ENCODE measurements at places on chromosomes 3 and 15.

DNA sequence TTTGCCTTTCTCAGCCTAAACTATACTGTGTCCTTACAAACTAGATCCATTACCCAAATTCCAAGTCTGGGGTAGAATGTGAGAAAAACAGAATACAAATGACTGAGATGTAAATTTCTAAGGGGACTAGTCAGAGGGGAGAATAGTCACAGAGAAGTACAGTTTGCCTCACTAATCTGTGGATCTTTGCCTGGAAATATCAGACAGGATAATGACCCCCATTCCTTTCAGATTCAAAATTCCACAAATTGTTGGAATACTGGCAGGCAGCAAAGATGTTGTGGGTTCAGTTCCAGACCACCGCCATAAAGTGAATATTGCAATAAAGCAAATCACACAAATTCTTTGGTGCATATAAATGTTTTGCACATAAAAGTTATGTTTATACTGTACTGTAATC lies 762.8 kb upstream of the NR2F2 start:
- DNase-seq: no peak

GRCh38 chr15:65292938-65293518 lies 2.8 kb upstream of the RNU5A-1 start:
- no peak for DNase-seq

DNA sequence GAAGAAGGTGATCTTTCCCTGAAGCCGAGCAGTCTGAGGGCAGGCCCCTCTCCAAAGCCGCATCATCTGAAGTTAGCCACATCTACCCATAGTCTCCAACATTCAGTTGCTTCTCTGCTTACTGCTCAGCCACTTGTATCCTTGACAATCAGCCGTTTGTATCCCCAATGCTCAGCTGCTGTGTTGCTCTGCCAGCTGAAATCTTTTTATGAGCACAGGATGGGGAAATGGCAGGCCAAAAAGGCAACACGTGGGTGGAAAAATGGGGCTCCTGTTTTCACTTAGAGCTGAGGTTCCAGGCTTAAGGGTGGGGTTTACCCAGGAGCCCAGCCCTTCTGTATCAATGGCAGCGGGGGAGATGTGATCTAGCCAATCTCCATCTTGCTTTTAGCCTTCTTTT lies 36.3 kb downstream of the METTL6 start:
- no peak for DNase-seq

- no peak for DNase-seq
These were observed 32.4 kb upstream of the RASGRF1 start for GRCh38 chr15:79122991-79123390.

- no peak for DNase-seq
These were observed 47.1 kb downstream of the USF3 start for GRCh38 chr3:113649174-113649845.

GRCh38 chr15:63638839-63639238 lies 41.7 kb downstream of the FBXL22 start:
- DNase-seq: no peak

- DNase-seq: no peak
These were observed 2.5 kb upstream of the CAPN3 start for GRCh38 chr15:42356851-42357250.

- no peak for DNase-seq
These were observed 1001.6 kb downstream of the ROBO2 start for GRCh38 chr3:78041486-78041885.

DNA sequence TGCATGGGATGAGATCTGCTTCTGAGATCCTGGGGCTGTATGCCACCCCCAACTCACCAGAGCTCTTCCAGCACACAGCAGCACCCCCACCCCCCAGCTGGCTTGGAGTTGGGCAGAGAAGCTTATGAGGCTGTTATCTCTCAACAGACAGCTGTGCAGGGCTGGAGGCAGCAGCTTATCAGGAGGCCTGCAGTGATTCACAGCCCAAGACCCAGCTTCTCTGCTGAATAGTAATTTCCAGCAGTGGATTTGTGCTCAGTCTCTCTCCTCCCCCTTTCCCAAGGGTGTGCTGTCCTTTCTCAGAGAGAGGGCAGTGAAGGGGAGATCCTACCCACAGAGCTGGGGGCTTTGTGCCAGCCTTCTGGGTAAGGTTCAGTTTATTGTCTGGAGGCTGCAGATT lies 2.1 kb downstream of the RPP25 start:
- DNase-seq: no peak

DNA sequence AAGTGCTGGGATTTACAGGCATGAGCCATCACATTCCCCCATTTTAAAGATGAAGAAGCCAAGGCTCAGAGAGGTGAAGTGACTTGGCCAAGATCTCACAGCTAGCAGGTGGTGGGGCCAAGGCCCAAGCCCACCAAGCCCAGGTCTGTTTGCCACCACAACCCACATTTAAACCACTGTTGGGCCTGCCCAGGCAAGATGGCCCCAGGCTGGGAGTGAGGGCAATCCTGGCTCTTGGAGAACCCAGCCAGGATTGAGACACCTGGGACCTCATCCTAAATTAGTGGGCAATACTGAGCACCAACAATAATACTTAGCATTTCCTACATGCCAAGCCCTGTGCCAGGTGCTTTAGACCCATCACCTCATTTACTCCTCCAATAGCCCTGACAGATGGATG lies 6.9 kb downstream of the IGDCC3 start:
- DNase-seq: no peak

GRCh38 chr3:150314248-150315004 lies 93.7 kb upstream of the TSC22D2 start:
- no peak for DNase-seq

DNA sequence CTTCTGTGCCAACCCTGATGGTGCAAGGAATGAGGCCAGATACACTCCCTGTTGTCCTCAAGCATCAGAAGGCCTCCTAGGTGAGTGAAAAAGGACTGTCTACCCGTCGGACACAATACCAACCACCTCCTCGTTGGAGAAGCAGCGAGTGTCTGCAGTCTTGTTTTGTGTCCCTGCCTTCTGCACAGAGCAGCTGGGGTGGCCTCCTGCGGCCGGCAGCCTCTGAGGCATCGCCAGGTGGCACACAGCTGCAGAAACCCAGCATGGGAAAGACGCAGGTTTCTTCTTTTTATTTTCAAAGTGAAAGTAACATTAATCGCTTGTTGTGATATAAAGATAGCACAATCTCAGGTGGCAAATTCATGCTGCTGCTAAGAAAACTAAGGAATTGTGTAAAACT lies 509.9 kb downstream of the OCA2 start:
- no peak for DNase-seq

GRCh38 chr3:42790714-42791229 lies 13.5 kb downstream of the HIGD1A start:
- no peak for DNase-seq

DNA sequence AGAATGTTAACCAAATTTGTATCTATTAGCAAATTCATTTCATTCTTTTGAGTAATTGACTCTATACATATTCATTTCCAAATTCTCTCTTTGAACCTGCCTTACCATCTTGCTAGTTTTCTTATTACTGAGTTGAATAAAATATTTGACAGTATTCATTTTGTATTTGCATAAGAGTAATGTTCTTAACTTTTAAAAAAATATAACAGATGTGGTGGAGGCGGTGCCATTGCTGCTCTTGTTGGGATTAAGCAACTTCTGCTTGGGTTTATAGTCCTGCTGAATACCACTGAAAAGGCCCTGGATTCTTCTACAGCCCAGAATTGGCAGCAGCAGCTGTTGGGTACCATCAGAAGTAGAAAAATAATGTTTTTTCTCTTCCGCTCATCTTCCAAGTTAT lies 148.9 kb upstream of the PEX5L start:
- no peak for DNase-seq

DNA sequence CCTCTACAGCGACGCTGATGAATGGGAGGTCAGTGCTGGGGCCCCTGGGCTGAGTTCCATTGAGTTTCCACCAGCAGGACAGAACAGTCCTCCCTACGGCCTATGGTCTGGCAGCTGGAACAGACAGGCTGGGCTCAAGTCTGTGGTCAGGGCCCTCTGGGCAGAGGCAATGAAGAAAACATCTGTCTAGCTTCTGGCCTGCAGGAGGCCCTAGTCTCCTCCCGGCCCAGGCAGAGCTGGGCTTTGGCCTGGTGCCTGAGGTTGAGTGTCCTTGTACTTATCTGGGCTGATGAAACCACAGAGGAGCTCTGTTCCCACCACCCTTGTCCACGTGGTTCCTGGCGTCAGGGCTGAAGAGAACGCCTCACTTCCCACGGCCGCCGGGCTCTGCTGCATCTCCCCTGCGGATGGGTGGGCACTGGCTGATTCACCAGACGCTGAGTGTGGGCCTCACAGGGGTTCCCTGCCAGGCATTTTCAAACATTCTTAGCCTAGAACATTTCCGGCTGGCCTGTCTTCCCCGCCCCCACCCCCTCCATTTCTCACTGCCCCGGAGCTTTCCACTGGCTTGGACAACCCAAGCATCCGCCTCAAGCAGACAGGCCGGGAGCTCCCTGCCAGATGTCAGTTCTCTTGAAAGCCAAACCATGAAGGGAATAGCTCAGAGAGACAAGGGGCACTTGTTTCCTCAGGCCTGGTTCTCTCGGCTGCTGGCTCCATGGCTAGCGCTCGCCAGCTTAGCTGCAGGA lies 20.3 kb downstream of the PPCDC start:
- DNase-seq: no peak

DNA sequence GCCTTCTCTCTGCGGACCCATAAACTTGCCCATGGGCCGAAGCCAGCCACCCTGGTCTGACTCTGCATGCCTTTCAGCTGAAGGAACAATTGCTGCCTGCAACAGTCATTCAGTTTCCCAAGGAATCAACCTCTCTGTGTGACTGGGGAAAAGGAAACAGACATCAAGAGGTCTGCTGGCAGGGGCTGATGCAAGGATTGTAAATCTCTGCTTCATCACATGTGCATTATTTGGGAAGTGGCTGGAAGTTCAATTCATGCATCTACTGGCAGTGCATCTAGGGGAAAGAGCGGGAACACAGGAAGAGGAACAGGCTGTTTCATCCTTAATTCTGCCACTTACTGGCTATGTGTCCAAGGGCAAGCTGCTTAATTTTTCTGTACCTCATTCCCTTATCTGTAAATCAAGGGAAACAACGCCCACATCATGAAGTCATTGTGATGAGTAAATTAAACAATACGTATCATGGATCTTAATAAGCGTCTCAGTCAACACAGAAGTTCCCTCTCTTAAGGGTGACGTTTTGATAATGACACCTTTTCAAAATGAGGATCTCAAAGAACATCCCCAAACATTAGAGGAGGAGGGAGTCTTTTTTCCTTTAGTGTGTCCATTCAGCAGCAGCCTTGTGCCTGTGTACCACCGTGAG lies 17.4 kb upstream of the ADPGK start:
- no peak for DNase-seq

DNA sequence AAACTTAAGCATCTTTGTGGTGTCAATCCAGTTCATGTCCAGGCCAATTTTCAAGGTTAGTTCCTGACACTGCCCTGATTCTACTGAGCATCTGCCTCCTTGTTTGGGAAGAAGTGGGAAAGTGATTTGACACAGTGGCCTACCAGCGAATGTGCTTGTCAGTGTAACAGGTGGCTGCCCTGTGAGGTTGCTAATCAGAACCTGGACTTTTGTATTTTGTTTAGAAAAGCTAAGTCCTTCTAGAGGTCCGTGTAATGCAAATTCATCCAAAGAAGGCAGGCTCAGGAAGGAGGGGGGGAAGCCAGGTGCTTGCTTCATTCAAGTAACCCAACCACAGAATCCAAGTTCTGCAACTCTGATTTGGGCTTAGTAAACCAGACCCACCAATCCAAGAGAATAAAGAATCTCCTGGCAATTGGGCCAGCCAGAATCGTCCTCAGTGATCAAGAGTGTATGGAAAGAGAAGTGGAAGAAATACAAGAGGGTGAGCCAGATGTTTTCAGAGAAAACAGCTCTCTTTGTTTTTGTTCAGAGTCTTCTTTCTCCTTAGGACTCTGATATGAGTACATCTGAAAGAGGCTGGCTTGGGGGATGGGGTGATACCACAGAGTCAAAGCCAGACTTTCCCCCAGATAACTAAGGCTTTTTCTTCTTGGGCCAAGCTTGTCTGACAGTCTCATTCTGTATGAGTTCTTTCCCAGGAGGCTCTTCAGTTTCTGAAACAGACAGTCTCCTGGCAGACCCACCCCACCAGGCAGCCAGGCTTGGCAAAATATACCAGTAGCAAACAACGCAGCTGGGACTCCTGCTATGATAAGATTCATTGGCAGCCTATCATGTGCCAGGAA lies 508.9 kb upstream of the TBL1XR1 start:
- DNase-seq: no peak

- no peak for DNase-seq
These were observed 167.8 kb upstream of the IQSEC1 start for GRCh38 chr3:13240928-13241618.

- DNase-seq: peak; percentile 61
These were observed 388.2 kb downstream of the LPP start for GRCh38 chr3:188542196-188542595.

DNA sequence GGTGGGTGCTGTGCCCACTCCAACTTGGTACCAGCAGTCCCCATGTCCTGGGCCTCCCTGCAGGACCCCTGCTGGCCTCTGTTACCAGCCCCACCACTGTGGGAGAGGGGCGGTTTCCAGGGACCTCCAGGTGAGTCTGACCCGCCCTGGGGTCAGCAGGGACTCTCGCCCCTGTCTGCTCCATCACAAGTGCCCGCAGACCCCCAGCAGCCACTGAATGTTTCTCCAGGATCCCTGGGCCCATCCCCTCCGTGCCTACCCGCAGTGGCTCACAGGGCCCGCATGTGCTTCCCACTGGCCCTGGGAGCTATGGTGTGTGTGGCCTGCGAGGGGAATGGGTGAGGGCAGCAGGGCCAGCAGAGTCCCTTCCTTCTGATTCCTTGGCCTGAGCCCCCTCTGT lies 9.9 kb upstream of the RHO start:
- DNase-seq: no peak

DNA sequence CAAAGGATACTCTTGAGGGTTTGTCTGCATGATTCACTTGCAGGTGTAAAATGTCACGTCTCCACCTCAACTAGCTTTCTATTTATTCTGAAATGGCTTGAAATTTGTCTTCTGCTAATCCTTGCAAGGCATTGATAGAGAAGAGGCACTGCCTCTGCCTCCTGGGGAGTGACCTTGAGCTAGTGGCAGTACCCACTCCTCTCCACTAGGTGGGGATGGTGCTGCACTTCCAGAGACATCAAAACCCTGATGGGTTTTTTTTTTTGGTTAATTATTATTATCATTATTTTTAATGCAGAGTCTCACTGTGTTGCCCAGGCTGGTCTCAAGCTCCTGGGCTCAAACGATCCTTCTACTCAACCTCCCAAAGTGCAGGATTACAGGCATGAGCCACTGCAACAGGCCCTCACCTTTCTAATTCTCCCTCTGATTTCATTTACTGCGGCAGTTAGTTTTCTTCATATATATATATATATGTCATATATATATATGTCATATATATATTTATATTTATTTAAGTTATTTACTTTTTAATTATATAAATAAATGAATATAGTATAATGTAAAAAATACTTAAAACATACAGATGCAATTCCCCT lies 117.6 kb upstream of the EIF1B start:
- no peak for DNase-seq

DNA sequence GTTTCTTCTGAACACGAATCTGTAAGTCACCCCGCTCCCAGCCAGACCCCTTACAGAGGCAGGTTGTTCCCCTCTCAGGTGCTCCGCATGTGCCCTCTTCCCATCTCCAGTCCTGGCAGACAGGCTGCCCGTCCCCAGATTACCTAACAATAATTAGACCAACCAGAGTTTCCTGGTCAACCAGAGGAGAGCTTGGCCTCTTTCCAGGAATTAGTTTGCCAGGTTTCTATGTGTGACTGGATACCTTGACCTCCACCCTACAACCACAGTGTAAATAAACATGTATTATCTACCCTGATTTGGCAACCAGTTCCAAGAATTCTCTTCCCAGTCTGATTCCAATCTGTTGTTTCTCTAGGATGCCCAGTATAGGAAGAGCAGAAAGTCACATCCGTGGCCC lies 178.0 kb upstream of the UMPS start:
- peak; percentile 94 for DNase-seq

GRCh38 chr15:50815958-50816590 lies 50.6 kb upstream of the SPPL2A start:
- no peak for DNase-seq
